ENCODE measurements at places on chromosomes 16 and 17. TPM values are rescaled to one million over a fixed set of nuclear protein-coding genes. Genes with fewer than 3 reads are reported as not detected.

The TNFRSF13B gene
- total RNA-seq, result not detected

The GGT6 gene
- total RNA-seq, result not detected

The PMFBP1 gene
- total RNA-seq, result not detected

The RHBDF1 gene
- 31.4 TPM for total RNA-seq

The RAB37 gene
- 0.19 TPM for total RNA-seq

The SLC52A1 gene
- 0.28 TPM for total RNA-seq

The KREMEN2 gene
- total RNA-seq, result under 0.01 TPM

The PRSS33 gene
- not detected for total RNA-seq

The FAM83G gene
- total RNA-seq, result 24.2 TPM

The MINK1 gene
- total RNA-seq, result 24.7 TPM

The TSPAN10 gene
- 0.58 TPM for total RNA-seq

The HOXB3 gene
- total RNA-seq, result 3.5 TPM

The KRTAP2-3 gene
- under 0.01 TPM for total RNA-seq

The PRPSAP1 gene
- 39.1 TPM for total RNA-seq

The CCDC78 gene
- 2.0 TPM for total RNA-seq

The RDM1 gene
- 1.3 TPM for total RNA-seq

The TGFB1I1 gene
- total RNA-seq, result 21.4 TPM

The PRAC1 gene
- not detected for total RNA-seq

The HCRT gene
- not detected for total RNA-seq

The ENPP7 gene
- total RNA-seq, result not detected

The ABCC3 gene
- total RNA-seq, result 1.2 TPM

The KCNG4 gene
- total RNA-seq, result not detected

The USH1G gene
- not detected for total RNA-seq

The TMC6 gene
- 7.6 TPM for total RNA-seq

The TPSD1 gene
- not detected for total RNA-seq

The ESRP2 gene
- 0.28 TPM for total RNA-seq

The GOT2 gene
- 20.3 TPM for total RNA-seq

The OR1F1 gene
- not detected for total RNA-seq
